ENCODE measurements at places on chromosomes 3 and 15.

DNA sequence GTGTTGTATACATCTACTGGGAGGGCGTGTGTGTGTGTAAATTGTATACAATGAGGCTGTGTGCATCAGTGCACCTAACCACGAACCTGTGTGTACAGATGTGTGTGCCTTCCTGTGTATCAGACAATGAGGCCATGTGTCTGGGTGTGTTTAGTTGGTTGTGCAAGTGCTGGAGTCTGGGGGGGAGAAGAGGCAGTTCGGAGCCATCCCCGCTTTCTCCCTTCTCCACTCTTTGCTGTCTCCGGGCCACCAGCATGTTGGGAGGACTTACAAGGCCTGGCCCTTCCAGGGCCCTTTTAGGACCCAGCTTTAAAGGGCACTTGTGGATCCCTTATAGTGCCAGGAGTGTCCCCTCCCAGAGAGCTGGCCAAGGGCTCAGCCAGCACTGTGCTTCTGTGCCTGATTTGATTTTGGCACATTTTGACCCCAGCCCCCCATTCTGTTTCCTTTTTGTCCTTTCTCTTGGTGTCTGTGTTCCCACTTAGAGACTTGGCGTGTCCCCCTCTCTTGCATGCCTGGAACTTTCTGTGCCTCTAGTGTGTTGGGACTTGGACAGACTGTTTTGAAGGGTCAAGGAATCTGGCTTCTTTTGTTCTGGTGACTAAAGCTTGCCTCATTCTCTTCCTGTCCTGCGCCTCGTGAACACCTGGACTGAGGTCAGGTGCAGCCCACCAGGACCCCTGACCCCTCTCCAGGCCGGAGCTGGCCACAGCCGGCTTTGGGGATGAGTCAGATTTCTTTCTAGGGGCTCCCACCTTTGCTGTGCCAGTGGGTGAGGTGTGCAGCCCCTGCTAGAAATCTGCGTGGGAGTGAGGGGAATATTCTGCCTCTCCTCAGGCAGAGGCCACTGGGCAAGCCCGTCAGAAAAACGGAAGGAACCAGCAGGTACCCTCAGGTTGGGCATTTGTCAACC is 1.5 kb downstream of the CTDSPL start:
- no peak for DNase-seq

- DNase-seq = no peak
Measured at GRCh38 chr3:14472471-14473351, 67.4 kb downstream of the GRIP2 start.

DNA sequence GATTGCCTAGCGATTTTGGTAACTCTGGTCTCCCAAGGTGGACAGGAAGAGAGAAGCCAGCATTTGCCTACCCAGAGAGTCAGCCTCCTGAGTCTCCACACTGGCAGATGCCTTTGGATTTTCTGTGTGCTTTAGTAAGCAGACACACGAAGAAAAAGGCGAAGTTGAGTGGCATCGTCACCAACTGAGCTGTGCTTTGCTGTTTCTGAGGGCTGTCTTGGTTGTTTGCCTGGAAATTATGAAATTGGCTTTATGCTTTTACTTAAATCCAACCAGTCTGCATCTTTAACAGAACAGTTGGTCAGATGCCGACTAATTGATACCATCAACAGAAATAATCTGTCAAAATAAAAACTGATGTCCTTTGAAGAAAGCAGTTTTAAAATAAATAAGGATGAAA is 56.0 kb downstream of the CACNA2D3 start:
- no peak for DNase-seq

DNA sequence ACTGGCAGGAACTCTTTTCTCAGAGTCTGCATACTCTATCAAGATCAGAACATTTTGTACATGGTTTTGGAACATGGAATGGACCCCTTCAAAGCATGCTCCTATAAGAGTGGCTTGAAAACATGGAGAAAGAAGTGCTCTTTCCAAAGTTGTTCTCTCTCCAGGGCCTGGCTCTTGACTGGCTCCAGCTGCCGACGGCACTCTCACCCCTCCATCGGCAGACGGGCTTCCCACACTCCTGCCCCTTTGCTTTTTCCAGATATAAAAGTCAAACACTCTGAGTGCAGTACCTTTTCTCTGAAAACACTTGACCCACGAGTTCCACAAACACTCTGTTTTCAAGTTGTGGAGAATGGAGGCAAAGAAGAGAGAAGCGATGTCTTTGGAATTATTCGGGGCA is 72.5 kb upstream of the ONECUT1 start:
- DNase-seq = no peak

GRCh38 chr3:72191209-72191960 is 406.4 kb upstream of the PROK2 start:
- no peak for DNase-seq

DNA sequence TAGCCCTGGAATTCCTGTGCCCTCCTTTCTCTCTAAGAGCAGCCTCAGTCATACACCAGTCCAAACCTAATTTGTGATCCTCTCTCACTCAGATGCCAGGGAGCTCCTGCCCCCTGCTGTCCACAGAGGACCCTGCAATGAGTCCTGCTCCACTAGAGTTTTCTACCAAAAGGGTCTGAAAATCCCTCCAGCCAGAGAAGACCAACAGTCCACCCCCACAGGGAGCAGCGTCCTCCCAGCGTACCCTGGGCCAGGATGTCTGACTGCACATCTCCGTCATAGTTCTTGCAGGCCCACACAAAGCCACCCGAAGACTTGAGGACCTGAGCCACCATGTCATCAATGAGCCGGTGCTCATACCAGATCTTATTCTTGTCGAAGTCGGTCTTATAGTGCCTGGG is 15.4 kb downstream of the IDH2 start:
- DNase-seq = peak; percentile 33

- DNase-seq = no peak
Measured at GRCh38 chr3:63874769-63875168, 11.1 kb downstream of the ATXN7 start.

DNA sequence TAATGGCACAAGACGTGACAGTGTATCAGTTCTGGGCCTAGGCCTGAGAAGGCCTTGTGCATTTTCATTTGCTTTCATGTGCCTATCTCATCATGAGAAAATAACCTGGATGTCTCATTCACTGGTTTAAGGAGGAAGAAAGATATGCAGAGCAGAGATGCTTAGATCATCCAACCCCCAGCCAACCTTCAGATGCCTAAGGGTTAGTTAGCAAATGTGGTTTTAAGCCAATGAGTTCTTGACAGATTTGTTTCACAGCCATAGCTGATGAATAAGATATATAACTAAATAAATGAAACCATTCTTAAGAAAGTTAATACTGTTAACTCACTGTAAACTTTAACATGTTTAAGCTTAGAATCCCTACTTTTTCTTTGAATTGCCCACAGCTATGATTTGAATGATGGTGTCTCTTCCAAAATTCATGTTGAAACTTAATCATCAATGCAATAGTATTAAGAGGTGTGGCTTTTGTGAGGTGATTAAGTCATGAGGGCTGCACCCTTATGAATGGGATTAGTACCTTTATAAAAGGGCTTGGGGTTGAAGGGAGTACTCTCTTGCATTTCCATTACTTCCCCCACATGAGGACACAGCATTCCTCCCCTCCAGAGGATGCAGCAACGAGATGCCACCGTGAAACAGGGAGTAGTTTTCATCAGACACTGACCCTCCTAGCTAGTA is 324.6 kb upstream of the TBC1D5 start:
- no peak for DNase-seq

GRCh38 chr3:53102601-53103147 is 27.6 kb downstream of the RFT1 start:
- no peak for DNase-seq

DNA sequence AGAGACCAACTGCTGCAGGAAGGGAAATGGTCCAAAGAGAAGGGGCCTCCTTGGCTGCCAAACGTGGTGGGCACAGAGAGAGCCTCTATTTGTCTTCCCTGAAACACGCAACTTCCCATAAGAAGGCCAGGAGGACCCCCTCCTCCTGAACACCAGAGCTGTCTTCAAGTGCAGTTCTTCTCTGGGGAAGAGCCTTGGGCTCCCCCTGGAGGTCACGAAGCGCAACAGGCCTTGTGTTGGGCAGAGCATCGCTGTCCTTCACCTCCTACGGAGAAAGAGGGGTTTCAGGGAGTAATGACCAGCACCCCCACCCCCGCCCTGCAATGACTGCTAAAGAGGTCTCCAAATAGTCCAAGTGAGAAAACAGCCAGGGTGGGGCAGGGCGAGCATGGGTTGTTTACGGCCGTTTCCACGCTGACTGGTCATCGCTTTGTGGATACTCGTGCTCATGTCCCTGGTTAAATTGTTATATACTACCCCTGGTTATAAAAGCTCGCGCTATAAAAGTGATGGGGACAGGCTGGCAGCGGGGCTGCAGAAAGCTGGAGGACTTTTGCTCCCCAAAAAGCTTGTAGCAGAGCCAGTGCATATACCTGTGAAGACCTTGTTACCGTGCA is 397.5 kb upstream of the ATP10A start:
- no peak for DNase-seq

DNA sequence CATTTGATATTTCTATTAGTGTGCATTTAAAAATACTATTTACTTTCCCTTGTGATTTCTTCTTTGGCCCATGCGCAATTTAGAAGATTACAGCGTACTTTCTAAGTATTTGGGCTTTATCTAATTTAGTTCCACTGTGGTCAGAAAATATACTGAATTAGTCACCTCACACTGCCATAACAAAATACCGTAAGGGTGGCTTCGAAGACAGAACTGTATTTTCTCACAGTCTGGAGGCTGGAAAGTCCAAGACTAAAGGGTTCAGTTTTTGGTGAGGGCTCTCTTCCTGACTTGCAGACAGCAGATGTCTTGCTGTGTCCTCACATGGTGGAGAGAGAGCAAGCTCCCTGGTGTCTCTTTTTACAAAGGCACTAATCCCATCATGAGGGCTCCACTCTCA is 286.2 kb downstream of the ADAMTSL3 start:
- no peak for DNase-seq

All from stimulated activated CD4-positive, alpha-beta T cell treated with anti-CD3 and anti-CD28 coated beads, Interleukin-1b, Interleukin-23, amount 100 ng/mL, for 1 hour (primary cell).